Esophagus squamous epithelium (tissue), 5 donors: ENCODE measurements at places on chromosomes 16 and 17.

DNA sequence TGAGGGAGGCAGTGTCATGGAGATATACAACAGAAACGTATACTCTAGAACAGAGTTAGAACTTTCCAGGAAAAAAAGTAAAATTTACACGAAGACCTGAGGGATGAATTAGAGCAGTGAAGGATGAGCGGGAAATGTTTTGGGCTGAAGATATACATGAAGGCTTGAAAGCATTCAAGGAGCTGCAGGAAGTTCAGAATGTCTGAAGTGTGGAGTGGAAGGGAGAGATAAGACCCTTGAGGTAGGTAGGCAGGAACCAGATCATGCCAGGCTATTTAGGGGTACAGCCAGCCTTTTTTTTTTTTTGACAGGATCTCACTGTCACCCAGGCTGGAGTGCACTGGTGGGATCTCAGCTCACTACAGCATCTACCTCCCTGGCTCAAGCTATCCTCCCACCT, 3.2 kb upstream of the NLK start:
- DNase-seq, result no peak

DNA sequence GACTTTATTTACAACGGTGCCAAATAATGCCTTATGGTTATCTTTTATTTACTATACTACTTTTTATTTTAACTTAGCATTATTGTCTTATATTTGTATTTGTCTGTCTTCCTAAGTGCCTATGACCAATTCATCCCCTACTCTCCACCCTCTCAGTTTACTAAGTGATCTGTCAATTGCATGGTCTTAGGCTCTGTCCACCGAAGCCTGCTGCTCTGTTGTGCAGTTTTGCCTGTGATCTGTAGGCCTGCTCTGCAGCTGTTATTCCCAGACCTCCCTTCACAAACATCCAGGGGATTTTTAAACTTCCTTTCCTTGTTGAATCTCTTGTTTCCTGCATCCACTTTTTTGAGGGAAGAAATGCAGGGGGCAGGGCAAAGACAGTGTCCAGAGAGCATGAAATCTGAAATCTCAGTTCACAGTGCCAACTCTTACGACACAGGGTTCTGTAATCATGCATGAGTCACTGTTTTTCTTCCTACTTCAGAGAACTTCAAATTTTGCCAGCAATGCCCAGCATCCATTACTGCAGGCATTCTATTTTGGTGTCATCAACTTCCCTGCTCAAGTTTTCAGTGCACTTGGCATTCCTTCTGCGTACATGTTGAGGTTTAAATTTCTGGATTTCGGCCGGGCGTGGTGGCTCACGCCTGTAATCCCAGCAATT, 11.4 kb downstream of the SLFN5 start:
- no peak for DNase-seq

- DNase-seq, result no peak
These were observed 4.6 kb upstream of the TAF15 start for GRCh38 chr17:35804658-35805192.

- DNase-seq, result no peak
These were observed 34.3 kb downstream of the VPS35L start for GRCh38 chr16:19589771-19590302.

DNA sequence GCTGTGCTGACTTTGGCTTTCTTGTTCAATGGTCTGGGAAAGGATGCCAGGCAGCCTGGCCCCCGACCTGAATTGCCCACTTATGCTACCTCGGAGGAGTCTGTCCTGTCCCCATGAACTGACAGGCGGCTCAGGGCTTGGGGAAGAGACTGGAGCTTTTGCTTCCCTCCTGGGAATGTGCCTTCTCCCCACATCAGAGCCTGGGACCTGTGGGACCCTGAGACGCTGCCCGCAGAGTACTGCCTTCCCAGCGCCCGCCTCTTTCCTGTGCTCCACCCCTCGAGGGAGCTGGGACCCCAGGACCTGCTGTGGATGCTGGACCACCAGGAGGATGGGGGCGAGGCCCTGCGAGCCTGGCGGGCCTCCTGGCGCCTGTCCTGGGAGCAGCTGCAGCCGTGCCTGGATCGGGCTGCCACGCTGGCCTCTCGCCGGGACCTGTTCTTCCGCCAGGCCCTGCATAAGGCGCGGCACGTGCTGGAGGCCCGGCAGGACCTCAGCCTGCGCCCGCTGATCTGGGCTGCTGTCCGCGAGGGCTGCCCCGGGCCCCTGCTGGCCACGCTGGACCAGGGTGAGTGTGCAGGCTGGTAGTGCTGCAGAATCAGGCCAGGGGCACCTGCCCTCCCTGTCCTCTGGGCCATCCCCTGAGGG, 18.5 kb downstream of the FCSK start:
- no peak for DNase-seq

DNA sequence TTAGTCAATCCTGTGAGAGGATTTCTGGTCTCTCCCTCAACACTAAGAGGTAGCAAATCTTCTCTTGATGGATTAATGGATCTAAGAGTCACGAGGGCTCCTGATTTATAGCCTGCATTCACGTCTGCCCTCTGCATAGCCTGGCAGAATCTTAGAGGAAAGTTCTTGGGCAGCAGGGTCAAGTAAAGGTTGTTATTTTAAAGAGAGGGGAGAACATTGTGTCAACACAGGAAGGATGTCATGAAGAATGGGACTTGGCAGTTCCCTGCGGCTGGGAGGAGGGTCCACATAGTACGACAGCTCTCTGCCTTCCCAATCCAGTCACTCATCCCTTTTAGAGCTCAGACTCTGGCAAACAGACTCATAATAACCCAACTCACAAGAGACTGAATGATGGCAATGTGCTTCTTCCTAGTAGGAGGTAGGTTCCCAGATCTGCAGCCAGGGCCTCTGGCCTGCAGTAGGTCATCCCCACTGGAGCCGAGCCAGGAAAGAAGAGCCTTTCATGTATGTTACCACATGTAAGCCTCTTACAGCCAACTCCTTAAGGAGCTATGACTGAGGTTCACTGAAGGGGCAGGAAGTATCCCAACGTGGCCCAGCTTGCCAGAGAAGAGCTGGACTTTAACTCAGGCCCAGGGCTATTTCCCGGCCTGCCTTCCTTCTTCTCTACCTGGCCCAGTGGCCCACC, 25.4 kb upstream of the RPTOR start:
- no peak for DNase-seq

- no peak for DNase-seq
These were observed 1.3 kb upstream of the BAIAP2 start for GRCh38 chr17:81033535-81034167.

GRCh38 chr16:67673712-67674580, 7.3 kb downstream of the C16orf86 start:
- no peak for DNase-seq

DNA sequence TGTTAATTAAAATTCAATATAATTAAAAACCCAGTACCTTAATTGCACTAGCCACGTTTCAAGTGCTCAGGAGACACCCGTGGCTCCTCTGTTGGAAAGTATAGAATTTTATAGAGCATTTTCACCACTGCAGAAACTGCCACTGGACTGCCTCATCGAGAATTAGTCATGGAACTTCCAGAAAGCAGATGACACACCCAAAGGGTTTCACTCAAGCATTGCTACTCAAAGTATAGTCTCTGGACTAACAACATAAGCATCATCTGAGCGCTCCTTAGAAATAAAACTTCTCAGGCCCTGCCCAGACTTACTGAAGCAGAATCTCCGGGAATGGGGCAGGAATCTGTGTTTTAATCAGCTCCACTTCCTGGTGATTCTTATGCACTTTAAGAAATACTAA, 63.5 kb upstream of the GPR139 start:
- no peak for DNase-seq

- no peak for DNase-seq
These were observed 13.1 kb upstream of the SPECC1 start for GRCh38 chr17:19996086-19996485.

DNA sequence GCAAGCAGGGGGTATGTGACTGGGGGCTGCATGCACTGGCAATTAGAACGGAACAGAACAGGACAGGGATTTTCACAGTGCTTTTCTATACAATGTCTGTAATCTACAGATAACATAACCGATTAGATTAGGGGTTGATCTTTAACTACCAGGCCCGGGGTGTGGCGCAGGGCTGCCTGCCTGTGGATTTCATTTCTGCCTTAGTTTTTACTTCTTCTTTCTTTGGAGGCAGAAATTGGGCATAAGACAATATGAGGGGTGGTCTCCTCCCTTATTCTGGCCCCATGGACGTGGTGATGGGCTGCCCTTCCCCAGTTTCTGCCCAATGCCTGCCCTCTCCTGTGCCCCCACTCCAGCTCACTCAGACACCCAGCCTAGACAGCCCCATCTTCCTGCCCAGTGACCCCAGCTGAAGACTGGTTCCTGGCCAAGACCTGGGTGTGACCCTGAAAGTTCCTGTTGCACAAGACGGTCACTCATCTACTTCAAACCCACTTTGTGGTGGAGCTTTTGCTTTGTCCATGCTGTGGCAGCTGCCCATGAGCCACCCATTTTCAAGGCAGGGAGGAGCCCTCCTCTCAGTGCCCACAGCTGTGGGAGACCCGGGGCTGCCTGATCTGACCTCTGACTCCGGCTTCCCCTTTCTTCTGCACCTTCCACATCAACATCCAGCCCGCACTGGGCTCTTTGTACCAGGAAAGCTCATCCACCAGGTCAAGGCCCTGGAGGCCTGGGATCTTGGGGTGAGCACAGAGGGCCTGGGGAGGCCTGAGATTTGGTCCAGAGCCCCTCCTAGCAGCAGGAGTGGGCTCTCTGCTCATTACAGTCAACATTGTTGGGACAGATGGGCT, 18.6 kb downstream of the ALOX12B start:
- no peak for DNase-seq

DNA sequence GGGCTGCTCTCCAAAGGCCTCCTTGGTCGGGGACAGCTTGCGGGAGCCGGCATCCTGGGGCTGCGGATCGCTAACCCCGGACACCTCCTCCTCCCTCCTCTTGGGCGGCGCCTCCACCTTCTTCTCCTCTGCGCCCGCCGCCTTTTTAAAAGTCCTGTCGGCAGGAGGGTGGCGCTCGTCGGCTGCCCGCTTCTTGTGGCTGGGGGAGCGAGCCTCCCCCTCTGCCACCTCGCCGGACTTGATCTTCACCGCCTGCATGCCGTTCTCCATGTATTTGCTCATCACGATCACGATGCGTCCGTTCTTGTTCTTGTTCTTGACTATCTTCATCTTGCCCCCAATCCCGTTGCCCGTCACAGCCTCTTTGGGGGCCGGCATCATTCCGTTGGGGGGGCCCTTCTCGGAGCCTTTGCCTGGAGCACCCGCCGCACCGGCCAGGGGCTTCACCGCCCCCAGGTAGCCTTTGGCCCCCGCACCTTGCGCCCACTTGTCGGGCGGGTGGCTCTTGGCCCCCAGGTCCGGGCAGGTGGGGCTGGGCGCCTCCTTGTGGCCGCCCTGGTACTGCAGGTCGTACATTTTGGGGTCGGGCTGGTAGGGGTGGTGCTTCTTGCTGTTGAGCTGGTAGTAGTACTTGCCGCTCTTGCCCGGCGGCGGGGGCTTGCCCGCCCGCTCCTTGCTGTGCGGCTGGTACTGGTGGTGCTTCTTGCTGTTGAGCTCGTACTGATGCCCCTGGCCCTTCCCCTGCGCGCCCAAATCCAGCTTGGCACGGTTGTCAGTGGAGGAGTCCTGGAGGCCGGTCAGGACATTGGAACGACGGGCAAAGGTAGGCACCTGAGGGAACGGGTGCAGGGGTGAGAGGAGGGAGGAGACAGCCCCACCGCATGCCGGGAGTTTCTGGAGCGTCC, 4.4 kb downstream of the CBX4 start:
- DNase-seq, result no peak

GRCh38 chr17:75843577-75844529, at the start of gene UNC13D:
UNC13D (minus strand) TSS chr17:75844404; CDS start chr17:75844337, 67 bp downstream.
- DNase-seq, result no peak

DNA sequence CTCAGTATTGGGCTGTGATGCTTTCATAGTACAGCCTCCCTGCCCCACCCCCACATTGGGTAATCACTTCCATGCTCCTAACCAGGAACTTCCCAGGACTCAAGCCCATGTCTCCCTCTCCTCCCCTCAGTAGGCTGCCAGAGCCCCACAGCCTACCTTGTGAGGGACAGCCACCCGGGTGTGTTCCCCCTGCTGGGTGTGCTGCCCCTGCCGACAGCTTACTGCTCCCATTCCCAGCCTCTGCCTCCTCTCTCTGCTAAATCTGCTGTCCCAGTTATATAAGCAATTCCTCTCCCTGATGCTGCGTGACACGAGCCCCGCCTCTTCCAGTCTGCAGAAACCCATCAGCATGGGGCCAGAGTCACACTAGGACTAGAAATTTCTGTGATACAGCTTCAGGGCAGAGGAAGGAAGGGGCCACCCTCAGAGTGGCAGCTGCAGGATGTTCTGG, at the start of gene RSKR:
Gene RSKR, minus strand, starts transcription at position 255 of the 451 bp plus-strand sequence. Its CDS starts 24 bp downstream, at position 231.
- DNase-seq, result no peak

DNA sequence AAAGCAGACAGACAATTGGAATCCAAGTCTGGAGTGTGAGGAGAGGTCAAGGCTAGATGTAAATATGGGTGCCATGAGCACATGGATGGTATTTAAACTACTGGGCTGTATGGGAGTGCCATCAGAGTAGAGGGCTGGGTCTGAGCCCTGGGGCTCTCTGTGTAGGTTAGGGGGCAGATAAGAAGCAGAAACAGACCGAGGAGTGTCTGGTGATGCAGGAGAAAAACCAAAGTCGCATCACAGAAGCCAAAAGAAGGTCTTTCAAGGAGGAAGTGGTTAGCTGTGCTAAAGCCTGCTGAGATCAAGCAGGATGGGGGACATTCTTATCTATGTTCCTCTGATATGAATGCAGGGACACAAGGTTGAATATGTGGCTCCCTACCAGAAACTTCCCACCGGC, 1.9 kb downstream of the TSEN54 start:
- no peak for DNase-seq

GRCh38 chr16:503150-504071, 24.1 kb upstream of the CAPN15 start:
- no peak for DNase-seq

DNA sequence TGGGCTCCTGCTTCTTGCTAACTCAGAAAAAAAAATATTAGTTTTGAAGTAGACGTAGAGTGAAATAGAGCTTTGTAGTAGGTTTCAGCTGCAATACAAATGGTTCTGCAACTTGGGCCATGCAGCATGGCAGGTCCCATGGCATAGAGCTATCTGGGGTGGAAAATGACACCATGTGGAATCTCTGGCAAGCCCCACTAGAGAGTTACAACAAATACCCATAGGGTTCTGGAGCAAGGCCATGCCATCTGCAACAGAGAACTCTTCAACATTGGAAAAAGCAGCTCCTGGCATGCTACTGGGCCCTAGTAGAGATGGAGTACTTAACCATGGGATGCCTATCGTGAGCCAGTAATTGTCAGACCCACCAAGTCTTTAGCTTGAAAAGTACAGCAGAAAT, 25.3 kb upstream of the RBBP6 start:
- DNase-seq, result no peak

- no peak for DNase-seq
These were observed 18.7 kb downstream of the UQCRC2 start for GRCh38 chr16:21971856-21972255.

DNA sequence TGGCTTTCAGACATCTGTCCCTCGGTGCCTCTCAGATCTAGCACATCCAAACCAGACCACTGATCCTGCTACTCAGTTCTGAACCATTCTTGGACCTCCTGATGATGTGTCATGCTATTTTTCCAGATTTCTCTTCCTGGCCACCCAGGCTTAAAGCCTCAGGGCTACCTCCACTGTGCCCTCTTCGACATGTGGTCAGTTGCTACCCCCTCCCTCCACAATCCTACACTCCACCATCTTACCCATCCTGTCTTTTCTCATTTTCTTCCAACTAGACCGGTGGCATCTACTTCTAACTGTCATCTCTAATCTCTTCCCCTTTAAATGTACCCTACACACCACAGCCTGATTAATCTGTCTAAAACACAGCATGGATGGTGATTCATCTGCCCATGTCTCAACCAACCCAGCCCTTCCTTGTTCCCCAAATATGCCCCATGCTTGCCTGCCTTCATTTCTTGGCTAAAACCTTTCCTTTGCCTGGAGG, 478.6 kb downstream of the SLC39A11 start:
- DNase-seq, result no peak
